ENCODE measurements at places on chromosomes 7 and 10. TPM values are rescaled to one million over a fixed set of nuclear protein-coding genes. Genes with fewer than 3 reads are reported as not detected.

The FEZF1 gene
- not detected for total RNA-seq

The FAM13C gene
- total RNA-seq = 1.3 TPM

The SLC37A3 gene
- 33.5 TPM for total RNA-seq

The PDGFA gene
- 23.7 TPM for total RNA-seq

The IL6 gene
- 3.0 TPM for total RNA-seq

The PLAC9 gene
- total RNA-seq = 260 TPM

The DMBT1 gene
- total RNA-seq = not detected

The FFAR4 gene
- not detected for total RNA-seq

The ACBD5 gene
- 5.2 TPM for total RNA-seq

The CUZD1 gene
- total RNA-seq = not detected

The OR9A2 gene
- not detected for total RNA-seq

The TUBB8 gene
- not detected for total RNA-seq

The SIRT1 gene
- 10.6 TPM for total RNA-seq

The NPVF gene
- total RNA-seq = not detected

The SPDYE11 gene
- not detected for total RNA-seq

The TRPV5 gene
- total RNA-seq = not detected

The IQUB gene
- 0.94 TPM for total RNA-seq

The GNGT1 gene
- not detected for total RNA-seq

The PPP1R9A gene
- 0.51 TPM for total RNA-seq

The MEST gene
- total RNA-seq = 390 TPM

The SPAM1 gene
- not detected for total RNA-seq

The LBX1 gene
- under 0.01 TPM for total RNA-seq

The KCND2 gene
- total RNA-seq = 1.2 TPM

The EBF3 gene
- total RNA-seq = 12.8 TPM

The IFIT1B gene
- total RNA-seq = not detected

The GHITM gene
- 124 TPM for total RNA-seq

The NACAD gene
- total RNA-seq = 1.6 TPM

The CALN1 gene
- total RNA-seq = not detected

The BLVRA gene
- total RNA-seq = 18.5 TPM

The SNX10 gene
- not detected for total RNA-seq

The STEAP4 gene
- total RNA-seq = 4.9 TPM

The COL26A1 gene
- total RNA-seq = not detected

The CYP3A7 gene
- total RNA-seq = not detected

The VIM gene
- 6,679 TPM for total RNA-seq

The C10orf88 gene
- total RNA-seq = 3.7 TPM
